ENCODE measurements at places on chromosomes 4 and X.

DNA sequence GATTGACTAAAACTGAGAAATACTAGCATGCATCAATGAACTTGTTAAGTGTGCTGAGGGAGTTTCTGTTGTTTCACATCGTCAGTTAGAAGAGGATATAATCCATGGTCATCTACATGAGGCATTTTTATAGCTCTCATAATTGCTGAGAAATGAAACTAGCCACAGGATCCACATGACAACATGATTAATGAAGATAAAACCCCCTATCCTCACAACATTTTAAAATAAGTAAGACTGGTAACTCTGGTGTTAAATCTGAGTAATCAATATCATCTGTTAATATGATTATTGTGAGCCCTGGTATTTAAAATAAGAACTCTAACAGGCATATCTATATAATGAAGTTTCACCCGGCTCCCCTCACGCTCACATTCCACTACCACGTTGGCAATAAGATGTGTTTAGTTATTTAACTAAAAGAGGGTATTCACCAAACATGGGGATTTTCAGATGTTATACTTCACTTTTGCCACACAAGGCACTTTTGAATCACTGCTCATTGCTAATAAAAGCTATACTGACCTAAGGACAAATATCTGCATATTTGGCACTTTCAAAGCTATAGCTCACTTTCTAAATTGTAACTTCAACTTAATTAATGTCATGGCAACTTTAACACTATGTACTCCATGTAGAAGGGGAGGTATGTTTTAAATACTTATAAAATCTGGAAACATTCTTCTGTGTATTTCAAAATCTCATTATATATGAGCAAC is 6.7 kb downstream of the UNC5C start:
- DNase-seq, result no peak

- no peak for DNase-seq
These were observed 66.1 kb downstream of the PHKA2 start for GRCh38 chrX:18917831-18918230.

- no peak for DNase-seq
These were observed 110.3 kb upstream of the MAP3K15 start for GRCh38 chrX:19625612-19626011.

GRCh38 chr4:55793479-55793878 is 26.1 kb upstream of the EXOC1L start:
- DNase-seq, result no peak

DNA sequence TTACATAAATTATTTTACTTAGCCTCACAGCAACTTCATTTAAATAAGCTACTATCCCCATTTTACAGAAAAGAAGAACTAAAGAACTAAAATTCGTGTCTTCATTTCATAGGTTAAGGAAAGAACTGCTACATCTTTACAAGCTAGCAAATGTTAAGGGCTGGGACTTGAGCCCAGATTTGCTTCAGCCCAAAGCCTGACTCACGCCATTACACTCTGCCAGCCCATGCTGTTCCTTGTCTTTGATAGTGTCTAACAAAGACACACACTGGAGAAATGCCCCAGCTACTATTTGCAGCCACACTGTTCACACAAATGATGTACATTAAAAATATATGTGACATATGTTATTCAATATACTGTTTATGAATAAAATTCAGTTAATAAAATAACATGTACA is 29.0 kb upstream of the ERVMER34-1 start:
- no peak for DNase-seq

DNA sequence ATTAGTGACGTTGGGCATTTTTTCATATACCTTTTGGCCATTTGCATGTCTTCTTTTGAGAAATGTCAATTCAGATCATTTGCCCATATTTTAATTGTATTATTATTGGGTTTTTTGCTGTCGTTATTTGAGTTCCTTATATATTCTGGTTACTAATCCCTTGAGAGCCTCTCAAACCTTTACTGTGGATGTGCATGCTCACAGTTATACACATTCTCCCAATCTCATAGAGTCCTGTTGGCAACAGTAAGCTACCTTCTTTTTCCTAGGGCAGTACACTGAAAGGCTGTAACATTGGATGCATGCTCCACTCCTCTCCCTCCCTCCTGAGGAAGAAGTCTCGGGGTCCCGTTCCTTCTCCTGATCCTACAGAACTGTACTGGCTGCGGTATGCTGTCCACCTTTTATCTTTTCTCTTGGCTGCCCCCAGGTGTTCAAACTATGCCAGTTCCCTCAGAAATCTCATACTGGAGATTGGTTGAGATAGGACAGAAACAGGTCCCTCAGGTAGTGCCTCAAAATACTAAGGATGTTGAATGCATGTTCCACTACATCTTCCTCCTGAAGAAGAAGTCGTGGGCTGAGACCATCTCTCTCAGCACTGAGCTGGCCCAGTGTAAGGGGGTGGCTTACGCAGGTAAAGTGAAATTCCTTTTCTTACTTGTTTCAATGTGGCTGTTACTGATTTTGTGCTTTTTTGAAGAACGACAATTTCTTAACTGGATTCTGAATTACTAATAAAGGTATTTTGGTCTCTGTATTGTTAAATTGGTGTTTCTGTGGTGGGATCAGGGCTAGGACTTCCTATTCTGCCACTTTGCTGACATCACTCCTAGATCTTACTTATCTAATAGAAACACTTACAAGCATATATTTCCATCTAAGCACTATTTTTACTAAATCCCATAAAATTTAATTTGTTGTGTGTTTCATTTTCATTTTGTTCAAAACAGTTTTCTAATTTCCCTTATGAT is 145.4 kb upstream of the HUWE1 start:
- DNase-seq, result peak; percentile 1

DNA sequence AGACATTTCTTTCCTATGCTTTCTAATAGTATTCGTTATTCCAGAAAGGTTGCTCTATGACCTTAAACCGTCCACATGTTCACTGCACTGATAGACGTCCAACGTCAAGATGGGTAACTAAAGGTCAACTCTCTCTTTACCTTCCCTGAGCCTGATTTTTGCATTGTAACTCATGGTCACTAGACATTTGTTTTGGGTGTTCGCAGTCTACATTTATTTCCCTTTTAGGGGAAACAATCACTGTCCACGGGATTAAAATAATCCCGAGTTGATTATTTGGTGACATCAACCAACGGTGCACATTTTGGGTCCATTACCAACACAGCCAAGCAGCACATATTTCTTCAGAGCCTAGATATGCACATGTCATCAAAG is 540 bp upstream of the HADH start:
- no peak for DNase-seq

- no peak for DNase-seq
These were observed 11.0 kb upstream of the SH3TC1 start for GRCh38 chr4:8188085-8188484.

GRCh38 chr4:55396308-55397125 is 760 bp downstream of the TMEM165 start:
- DNase-seq, result no peak

- no peak for DNase-seq
These were observed 21.9 kb downstream of the GPRIN3 start for GRCh38 chr4:89285745-89286144.

DNA sequence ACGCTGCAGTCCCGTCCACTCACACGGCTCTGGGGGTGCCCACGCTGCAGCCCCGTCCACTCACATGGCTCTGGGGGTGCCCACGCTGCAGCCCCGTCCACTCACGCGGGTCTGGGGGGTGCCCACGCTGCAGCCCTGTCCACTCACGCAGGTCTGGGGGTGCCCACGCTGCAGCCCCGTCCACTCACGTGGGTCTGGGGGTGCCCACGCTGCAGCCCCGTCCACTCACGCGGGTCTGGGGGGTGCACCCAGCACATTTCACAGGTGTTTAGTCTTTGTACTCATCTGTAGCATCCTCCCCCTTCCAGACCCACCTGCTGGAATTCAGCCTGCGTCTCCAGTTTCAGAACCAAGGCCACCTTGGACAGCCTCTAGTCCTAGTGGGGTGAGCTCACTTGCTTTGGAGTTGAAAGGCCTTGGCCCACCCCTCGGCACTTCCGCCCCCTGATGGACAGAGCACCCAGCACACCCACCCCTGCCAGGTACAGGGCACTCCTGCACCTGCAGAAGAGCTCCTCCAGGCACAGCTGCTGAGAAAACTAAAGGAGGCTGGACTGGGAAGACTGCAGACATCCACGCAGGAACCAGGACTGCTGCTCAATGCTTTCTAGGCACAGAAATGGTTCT is 73.0 kb downstream of the ABLIM2 start:
- no peak for DNase-seq

GRCh38 chr4:78610546-78611214 is 59.1 kb downstream of the ANXA3 start:
- no peak for DNase-seq

- no peak for DNase-seq
These were observed 63.8 kb upstream of the HPRT1 start for GRCh38 chrX:134396174-134396573.

GRCh38 chrX:153778684-153779101 is 2.1 kb upstream of the SRPK3 start:
- no peak for DNase-seq

GRCh38 chrX:15856636-15857035 is 2.0 kb upstream of the AP1S2 start:
- no peak for DNase-seq

- no peak for DNase-seq
These were observed 17.4 kb downstream of the GALNT7 start for GRCh38 chr4:173185847-173186510.

- DNase-seq, result no peak
These were observed 35.4 kb upstream of the SPON2 start for GRCh38 chr4:1207603-1208265.

DNA sequence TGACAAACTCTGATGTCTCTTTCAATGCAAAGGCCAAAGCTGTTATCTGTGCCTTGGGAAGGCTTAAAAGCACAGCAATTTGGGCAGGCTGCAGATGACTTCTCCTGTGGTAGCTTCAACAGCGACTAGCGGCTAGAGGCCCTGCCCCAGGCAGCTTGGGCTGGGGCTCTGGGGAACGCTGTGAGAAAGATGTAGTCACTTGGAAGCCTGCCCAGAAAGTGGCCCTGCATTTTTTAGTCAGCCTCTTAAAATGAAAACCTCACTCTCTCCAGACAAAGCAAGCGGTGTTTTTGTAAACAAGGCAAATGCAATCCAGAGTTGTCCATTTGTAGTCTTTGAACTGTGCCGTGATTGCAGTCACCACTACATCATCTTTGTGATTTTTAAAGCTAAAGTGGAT is 27.5 kb downstream of the PCYT1B start:
- DNase-seq, result no peak

- no peak for DNase-seq
These were observed 79.6 kb downstream of the MGST2 start for GRCh38 chr4:139745111-139745639.

- DNase-seq, result no peak
These were observed 421.5 kb upstream of the GNPDA2 start for GRCh38 chr4:45147866-45148265.

GRCh38 chr4:161577579-161578301 is 586.1 kb downstream of the FSTL5 start:
- no peak for DNase-seq

DNA sequence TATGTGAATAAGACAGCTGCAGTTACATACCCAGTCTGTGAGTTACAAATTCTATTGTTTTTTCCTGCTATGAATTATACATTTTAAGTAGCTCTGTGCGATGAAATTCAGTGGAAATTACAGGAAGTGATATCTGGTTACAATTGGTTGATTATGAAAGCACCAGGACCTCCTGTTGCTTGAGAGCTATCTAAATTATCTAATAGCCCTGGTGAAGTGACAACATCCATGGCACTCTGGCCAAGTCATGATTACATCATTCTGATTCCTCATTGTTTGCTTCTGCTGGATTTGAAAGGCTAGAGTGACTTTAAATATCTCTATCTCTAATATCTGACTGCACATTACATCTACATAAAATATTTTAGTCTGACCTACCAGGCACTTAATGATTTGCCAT is 515.0 kb downstream of the CFAP47 start:
- no peak for DNase-seq

- DNase-seq, result no peak
These were observed 119.3 kb upstream of the CLNK start for GRCh38 chr4:10803713-10804343.

DNA sequence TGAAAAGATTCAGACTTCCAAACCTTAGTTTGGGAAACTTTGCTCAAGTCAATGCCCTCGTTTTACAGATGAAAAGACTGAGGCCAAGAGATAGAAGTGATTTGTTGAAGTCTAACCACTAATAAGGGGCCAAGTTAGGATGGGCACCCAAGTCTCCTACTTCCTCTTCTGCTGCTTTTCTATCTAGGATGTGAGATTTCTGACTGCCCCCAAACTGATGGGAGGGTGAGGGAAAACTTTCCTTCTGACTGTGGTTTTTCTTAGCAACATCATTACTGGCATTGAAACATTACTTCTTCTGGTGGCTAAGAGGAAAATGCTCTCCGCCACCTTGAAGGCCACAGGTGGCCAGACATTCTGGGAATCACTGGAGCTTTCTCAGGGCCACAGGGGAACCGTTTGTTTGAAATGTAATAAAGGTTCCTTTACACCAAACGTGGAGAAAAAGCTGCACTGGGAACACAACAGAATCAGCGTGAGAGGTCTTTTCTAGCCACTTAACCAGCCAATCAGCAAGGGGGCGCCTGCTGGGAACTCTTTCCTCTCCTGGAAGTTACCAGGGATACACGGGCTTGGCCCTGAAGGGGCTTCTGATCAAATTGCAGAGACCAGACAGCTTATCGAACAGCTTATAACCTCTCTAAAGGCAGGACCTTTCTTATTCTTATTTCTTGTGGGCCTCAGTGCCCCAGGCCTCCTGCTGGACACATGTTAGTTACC is 115.9 kb upstream of the TEX13D start:
- DNase-seq, result no peak

DNA sequence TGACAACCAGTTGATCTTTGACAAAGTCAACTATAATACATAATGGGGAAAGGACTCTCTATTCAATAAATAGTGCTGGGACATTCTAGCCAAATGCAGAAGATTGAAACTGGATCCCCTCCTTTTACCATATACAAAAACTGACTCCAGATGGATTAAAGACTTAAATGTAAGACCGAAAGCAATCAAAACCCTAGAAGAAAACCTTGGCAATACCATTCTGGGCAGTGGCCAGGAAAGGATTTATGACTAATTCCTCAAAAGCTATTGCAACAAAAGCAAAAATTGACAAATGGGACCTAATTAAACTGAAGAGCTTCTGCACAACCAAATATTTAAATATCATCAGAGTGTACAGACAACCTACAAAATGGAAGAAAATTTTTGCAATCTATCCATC is 185.1 kb downstream of the NPNT start:
- no peak for DNase-seq

All from stimulated activated CD8-positive, alpha-beta memory T cell treated with anti-CD3 and anti-CD28 coated beads, Interleukin-7, amount 100 ng/mL, for 1 hour (primary cell).